B cell (primary cell): ENCODE measurements at places on chromosomes 7 and 10.

DNA sequence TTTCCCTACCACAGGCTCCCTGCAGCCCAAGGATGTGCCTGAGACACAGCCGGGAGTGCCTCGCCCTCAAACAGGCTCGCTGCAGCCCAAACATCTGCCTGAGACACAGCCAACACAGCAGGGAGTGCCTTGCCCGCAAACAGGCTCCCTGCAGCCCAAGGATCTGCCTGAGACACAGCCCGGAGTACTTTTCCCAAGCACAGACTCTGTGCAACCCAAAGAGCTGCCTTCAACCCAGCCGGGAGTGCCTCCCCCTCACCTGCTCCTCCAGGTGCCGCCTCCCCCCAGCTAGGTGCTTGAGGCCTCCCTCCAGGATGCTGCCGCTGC lies 42.9 kb downstream of the ANTXRL start:
- no peak for DNase-seq

DNA sequence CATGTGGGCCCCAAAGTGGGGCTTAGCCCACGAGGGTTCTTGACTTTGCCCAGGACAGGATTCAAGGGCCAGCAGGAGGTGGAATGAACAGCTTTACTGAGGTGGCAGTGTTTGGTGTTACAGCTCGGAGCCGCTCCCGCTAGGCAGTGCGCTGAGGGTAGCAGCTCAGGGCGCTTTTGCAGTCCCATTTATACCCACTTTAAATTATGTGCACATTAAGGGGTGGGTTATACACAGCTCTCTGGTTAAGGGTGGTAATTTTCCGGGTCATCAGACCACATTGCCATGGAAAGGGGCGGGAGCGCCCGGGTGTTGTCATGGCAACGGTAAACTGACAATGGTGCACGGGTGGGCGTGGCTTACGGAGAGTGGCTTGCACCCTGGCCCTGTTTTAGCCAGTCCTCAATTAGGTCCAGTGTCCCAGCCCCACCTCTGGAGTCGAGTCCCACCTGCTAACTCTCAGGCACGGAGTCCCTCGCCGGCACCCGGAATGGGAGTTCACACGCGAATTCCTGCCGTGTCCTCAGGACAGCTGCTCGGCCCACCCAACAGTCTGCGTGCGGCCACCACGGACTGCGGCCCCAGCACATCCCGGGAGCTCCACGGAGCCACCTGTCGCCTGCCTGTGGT lies 58.2 kb upstream of the PDGFA start:
- no peak for DNase-seq

DNA sequence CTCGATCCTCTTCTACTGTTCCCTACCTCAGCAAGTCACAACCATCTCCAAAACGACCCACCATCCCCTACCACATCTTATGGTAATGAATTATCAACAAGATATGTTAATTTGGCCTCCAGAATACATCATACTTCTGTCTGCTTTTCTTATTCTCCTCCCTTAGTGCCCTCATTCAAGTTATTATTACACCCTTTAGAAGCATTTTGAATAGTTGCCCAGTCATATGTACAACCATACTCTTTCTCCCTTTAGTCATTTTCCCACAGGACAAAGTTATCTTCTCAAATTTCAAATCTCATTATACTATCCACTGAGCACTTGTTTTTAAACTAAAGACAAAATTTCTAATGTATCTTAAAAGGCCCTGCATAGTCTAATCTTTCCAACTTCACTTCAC lies 71.0 kb downstream of the GNAT3 start:
- no peak for DNase-seq

DNA sequence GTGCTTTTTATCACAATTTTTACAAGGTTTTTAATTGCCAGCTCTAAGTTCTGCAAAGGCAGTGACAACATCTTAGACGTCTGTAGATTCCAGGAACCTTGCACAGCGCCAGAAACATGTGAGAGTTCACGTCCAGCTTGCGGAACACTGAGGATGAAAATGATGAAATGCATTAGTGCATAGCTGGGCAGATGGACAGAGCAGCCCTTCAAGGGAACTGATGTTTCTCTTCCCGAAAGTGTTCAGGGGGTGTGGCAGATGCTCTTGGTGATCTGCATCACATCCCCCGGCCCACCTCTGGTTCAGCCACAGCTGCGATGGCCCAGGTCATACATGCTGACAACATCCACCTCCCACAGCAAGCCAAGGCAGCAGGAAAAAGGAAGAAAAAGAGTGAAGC lies 40.9 kb downstream of the ITIH5 start:
- no peak for DNase-seq

- no peak for DNase-seq
Observed at GRCh38 chr10:110171032-110171431, 36.4 kb upstream of the MXI1 start.

DNA sequence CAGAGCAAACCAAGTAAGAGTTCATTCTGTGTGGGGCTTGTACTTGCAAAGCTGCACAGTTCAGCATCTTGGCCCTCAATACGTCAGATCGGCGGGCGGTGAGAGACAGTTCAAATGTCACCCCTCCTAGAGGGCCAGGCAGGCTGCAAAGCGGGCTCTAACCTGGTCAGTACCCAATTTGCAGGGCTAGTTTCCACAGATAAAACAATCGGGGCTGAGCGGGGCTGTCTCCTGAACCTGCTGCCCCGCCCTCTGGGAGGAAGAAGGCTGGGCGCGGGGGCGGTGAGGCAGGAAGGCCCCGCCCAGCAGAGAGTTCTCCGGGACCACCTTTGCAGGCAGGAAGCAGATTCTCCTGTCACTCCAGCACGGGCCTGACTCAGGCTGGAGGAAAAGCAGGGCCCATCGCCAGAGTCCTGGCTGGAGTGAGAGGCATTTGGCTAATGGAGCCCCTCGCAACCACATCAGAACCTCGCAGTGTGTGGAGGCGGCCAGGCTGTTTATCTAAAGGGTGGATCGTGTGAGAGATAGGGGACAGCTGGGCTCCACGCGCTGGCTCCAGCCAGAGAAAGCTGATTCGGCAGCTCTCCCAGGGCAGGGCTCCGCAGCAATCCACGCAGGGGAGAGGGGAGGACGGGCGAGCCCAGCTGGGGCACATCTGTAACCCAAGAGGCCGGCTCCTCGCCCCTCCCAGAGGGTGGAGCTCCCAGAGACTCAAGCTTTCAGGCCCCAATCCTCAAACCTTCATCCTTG lies 83.1 kb downstream of the SH3PXD2A start:
- DNase-seq = peak; percentile 60

DNA sequence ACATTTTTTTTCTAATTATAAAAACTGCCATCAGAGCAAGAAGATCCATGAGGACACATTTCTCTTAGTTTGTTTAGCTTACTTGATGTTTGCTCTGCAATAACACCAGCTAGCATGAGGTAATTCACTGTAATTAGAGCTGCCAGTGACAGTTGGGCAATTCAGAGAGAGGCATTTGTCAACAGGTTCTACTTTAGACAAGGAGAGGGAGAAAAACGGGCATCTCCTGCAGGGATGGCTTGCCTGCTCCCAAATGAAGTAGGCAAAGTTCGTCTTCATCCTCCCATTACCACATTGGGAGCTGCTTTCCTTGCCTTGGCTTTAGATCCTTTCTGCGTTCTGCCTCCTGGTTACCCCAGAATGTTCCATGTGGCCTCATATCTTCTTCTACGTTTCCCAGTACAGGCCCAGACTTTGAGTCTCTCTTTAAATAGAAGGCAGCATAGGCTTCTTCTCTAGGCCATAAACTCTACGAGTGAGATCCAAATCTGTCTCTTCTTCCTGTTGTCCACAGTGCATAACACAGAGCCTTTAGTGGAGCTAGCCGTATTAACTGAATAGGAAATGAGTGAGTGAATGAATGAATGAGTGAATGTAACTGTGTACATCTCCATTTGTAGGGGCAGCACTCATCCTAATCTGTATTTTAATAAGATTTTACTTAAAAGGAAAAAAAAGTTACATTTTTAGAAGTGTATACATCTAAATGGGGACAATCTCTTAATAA lies 21.2 kb downstream of the ASB15 start:
- no peak for DNase-seq

DNA sequence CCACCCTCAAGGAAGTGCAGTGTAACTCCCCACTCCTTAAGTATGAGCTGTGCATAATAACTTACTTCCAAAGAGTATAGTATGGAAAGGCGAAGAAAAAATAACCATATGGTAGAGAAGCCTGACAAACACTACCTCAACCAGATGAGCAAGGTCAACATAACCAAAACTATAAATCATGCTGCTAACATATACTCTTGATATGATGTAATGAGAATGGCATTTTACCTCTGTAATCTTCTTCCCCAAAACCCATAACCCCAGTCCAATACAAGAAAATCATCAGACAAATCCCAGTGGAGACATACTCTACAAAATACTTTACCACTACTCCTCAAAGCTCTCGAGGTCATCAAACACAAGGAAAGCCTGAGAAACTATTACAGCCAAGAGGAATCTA lies 15.8 kb downstream of the OSBPL3 start:
- DNase-seq = no peak

GRCh38 chr10:77554996-77555397 lies 82.6 kb downstream of the KCNMA1 start:
- DNase-seq = no peak

GRCh38 chr10:44253769-44254462 lies 131.0 kb downstream of the CXCL12 start:
- no peak for DNase-seq

GRCh38 chr7:155380976-155381851 lies 76.7 kb upstream of the EN2 start:
- DNase-seq = peak; percentile 41

DNA sequence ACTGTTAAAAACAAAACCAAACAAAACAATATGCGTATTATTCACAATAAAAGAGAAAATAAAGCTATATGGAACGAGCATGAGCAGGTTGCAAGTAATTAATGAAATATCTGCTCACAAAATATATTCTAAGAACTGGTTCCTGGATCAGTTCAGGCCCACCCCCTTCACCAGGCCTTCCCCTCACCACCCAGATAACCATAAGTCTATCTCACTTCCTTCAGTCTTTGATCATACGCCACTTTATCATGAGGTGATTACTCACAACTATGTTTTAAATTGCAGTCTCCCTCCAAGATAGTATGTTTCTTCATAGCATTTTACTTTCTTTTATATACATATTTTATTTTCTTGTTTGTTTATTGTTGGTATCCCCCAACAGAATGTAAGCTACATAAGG lies 263.1 kb upstream of the HGF start:
- no peak for DNase-seq

DNA sequence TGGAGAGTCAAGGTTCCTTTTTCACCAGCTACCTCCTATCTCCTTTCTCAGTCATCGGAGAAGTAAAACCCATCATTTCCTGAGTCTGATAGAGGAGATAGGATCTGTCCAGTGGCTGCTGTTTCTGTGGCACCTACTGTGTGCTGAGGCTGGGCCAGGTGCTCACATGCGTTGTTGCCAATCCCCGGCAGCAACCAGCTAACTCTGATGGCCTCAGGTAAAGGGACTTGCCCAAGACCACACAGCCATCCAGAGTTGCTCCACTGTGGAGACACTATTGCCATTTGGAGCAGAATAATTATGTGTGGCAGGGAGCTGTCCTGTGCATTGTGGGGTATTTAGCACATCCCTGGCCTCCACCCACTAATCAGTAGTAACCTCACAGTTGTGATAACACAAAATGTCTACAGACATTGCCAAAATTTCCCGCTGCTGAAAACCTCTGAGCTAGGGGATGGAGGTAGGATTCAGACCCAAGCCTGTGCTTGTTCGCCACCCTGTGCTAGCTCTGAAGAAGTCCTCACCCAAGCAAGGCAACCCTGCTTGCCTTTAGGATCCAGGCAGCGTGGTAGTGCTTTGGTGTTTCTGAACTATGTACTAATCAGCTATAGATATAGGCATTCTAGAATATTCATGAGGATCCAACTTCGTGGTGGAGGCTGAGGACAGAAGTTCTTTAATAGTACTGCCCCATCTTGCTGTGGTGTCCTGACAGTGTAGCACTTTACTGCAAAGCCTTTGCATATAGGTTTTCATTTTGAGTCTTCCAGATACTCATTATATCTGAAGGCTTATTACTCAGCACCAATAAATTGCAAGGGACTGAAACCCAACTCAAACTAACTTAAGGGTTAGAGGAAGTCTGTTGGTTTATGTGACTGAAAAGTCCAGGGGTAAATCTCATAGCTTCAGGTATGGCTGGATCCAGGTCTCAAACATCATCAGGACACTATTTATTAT lies 164.6 kb downstream of the GRK5 start:
- DNase-seq = no peak

DNA sequence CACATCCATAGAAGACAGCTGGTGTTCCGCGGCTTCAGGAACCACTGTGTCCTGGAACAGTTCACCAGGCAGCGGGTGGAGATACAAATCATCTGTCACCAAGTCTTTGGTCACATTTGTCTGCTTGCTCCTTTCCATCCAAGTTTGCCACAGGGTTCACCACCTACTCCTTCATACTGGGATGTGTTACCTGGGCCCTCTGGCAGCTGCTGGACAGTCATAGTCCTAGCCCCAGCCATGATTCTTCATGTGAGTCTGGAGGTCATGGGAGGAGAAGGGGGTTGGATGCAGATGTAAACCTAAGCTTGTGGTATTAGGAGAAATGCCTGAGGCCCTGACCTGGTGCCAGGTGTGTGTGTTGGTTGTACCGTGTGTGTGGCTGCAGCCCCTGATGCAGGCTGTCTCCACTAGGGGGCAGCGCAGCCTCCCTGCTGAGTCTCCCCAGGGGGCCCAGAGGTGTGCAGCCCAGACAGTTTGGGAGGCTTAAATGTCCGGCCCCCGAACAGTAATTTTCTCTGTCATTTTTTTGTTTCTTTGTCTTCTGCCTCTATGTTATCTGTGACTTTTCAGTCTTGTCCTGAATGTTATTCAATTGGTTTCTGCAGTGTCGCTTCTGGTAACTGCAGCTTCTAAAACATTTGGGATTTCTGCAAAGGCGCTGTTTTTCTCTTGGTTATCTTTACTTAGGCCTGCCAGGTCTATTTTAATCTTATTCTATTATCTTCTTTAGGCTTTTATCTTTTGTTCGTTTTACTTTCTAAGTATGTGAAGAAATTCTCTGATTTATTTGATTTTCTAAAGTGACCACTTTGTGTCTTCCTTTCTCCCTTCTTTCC lies 14.8 kb downstream of the NPS start:
- peak; percentile 11 for DNase-seq

GRCh38 chr7:30213637-30214036 lies 70.8 kb upstream of the ZNRF2 start:
- no peak for DNase-seq

DNA sequence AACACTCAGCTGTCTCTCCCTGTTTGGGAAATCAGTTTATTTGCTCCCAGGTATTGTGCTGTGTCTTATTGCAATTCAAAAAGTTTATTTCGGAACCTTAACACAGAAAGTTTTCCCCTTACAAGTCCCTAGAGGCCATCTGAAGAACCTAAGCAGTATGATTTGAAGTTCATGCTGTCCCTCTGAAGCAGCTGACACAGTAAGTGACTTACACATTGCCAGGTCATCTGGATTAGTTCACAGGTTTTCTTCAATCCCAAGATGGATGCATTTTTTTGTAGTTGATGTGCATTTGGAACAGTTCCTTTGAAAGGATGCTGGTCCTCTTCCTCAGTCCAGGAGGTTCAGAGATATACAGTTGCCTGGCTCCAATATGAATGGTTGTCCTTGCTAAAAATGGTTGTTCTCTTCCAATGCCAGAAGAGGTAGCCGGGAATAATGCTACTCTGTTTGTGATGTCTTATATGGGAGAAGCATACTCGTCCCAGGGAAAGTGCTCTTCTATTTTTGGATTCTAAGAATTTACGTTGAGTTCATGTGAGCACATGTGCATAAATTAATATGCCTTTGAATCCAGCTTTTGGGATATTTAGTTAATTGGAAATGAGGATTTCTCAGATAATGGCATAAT lies 183.5 kb upstream of the PHYHIPL start:
- DNase-seq = no peak

- DNase-seq = peak; percentile 43
Observed at GRCh38 chr7:86949052-86949778, 110.2 kb downstream of the ELAPOR2 start.

GRCh38 chr10:33900596-33900995 lies 566.1 kb upstream of the NRP1 start:
- no peak for DNase-seq
